ENCODE measurements at places on chromosomes 1 and 21.

DNA sequence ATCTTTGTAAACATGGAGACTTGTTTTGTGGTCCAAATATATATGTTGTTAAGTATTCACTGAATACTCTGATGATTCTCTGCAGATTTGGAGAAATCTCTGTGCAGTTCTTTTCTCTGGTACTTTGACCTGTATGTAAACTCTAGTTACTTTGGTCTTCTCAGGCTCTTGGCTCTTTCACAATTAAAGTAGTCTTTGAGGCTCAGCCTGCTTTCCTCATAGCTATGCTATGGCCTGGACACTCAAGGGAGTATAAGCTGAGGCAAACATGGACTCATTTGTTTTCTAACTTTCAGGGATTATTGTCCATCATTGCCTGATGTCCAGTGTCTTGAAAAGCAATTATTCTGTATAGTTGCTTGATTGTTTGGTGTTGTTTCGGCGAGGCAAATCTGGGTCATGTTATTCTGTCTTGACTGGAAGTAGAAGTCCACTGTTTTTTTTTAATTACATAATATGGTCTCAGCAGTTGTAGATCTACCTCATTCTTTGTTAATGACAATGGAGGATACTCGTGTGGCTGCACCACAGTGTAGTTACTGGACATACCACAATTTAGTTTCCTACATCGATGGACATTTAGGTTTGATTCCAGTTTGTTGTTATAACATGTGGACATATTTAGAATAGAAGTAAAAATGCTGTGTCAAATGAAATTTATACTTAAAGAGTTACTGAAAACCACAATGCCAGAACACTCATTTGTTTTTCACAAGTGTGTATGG is 9.2 kb downstream of the PTBP2 start:
- DNase-seq = no peak

DNA sequence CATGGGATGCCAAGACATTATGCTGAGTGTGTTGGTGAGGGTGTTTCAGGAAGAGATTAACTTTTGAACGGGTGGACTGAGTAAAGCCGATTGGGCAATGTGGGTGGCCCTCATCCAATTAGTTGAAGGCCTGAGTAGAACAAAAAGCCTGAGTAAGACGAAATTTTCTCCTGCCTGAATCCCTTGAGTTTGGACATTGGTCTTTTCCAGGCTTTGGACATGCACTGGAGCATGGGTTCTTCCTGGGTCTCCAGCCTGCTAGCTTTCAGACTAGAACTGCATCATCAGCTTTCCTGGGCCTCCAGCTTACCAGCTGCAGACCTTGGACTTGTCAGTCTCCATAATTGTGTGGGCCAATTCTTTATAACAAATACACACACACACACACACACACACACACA is 63.6 kb downstream of the NIBAN1 start:
- DNase-seq = no peak

DNA sequence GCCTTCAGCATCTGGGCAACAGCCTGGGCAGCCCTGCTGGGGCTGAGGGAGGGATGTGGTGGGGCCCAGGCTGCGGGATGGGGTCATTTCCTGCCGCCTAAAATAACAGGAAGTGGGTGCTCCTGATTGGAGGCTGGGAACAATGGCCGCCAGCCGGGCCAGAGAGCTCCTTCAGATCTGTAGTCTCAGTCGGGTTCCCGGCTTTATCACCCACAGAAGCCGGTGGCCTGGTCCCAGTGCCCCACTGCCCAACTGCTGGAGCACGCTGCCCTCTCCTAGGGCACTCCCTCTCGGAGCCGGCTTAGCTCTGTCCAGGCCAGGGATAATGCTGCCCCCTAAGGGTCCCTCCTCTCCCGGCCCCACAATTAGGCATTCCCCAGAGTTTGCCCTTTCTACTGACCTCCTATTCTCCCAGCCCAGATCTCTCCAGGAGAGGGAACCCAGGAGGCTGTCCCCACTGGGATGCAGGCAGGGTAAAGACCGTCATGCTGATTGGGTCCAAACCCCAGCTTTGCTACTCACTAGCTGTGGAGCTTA is 5.1 kb downstream of the MAP7D1 start:
- DNase-seq = peak; percentile 39

DNA sequence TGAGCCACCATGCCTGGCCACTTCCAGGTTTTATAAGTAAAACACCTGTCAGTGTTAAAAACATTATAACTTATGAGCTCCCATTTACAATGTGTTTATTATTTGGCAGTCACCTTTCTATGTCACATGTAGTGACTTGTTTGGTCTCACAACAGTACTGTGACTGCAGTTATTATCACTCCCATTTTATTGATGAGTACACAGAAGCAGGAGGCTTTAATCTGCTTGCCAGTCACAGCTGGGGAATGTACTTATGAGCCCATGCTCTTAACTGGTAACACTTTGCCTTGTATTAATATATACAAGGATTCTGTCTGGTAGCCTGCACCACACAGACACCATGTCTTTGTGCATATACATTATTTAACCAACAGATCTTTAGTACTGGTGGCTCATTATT is 31.1 kb upstream of the BACH1 start:
- DNase-seq = no peak

DNA sequence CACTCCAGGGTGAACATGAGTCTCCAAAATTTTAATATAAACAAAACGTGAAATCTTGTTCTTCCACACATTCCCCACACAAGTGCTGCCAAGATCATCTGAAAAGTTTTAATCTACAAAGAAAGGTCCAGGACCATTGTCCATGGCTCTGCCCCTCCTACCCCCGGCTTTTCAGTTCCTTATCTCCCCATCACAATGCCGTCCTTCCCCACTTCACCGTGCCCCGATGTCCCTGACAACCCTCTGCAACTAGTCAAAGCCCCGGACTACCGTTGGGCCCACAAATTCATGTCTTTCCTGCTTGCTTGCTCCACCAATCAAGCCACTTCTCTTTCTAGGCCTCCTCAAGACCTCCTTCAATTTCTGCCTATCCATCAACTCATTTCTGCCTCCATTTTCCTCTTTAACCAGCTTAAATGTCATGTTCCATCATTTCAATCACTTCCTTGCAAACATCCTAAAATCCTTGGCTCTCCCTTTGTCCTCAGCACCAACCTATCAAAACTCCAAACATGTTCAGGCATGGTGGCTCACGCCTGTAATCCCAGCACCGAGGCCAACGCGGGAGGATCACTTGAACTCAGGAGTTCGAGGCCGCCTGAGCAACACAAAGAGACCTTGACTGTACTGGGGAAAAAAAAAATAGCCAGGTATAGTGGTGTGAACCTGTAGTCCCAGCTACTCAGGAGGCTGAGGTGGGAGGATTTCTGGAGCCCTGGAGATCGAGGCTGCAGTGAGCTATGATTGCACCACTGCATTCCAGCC is 14.0 kb upstream of the BMP8B start:
- no peak for DNase-seq

- DNase-seq = no peak
Measured at GRCh38 chr1:205396967-205397616, 24.8 kb downstream of the LEMD1 start.

DNA sequence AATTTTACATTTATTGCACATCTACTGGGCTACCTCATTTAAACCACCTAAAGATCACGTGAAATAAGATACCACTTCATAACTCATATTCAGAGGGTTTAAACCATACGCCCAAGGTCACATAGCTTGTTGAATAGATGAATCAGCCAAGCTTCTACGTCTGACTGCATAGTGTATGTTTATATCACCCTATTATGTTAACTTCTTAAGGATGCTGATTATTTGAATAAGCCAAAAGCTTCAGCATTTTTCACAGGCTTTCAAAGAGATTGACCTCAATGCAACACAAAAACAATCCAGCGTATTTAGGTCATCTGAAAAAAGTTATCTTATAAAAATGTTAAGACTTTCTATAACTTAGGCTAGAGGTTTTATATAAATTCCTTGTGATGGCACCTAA is 373.8 kb downstream of the TGFB2 start:
- no peak for DNase-seq

DNA sequence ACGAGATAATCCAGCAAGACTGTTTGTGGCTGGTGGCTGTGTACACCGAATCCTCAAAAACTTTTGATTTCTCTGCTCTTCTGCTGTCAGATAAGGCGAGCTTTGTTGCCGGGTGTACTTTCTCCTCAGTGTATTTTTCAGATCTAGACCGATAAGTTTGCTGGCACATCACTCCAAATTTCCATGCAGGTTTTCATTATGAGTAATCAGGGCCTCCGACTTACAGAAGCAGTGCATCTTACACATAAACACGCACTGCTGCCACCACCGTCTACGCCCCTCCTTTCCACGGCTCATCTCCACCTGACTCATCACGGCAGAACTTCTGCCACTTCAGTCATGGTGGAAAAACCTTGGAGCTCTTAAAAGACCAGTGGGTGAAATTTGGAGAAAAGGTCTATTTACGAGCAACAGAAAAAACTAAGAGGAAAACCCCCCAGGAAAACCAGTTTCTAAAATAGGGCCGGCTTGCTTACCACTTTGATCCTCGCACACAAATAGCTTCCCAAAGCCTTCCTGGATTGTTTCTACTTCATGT is 7.7 kb downstream of the ZBTB21 start:
- DNase-seq = peak; percentile 65

- DNase-seq = no peak
Measured at GRCh38 chr21:32307706-32308105, 9.1 kb downstream of the MRAP start.

DNA sequence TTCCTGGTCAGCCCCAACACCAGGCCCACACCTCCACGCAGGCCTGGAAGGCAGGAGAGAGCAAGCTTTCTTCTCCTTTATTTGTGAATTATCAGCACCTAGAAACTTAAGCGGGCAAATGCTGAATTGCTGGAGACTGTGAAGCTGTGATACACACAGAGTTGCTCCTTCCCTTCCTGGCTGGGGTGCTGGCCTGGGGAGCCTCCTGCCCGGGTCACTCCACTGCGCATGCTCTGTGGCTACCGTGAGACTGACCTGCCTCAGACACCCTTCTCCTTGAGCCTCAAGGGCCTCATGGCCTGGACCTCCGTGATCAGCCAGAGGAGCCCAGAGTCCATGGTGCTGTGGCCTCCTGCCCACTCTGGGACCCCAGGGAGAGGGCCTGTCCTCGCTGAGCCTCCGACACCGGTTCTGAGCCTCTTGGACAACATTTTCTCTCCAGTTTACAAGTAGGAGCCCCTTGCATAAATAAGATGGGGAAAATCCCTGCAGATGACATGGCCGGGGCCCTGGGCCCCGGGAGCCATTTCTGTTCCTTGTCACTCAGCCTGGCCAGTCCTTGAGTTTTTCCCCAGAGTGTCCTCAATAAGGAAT is 18.0 kb downstream of the AGPAT3 start:
- no peak for DNase-seq

DNA sequence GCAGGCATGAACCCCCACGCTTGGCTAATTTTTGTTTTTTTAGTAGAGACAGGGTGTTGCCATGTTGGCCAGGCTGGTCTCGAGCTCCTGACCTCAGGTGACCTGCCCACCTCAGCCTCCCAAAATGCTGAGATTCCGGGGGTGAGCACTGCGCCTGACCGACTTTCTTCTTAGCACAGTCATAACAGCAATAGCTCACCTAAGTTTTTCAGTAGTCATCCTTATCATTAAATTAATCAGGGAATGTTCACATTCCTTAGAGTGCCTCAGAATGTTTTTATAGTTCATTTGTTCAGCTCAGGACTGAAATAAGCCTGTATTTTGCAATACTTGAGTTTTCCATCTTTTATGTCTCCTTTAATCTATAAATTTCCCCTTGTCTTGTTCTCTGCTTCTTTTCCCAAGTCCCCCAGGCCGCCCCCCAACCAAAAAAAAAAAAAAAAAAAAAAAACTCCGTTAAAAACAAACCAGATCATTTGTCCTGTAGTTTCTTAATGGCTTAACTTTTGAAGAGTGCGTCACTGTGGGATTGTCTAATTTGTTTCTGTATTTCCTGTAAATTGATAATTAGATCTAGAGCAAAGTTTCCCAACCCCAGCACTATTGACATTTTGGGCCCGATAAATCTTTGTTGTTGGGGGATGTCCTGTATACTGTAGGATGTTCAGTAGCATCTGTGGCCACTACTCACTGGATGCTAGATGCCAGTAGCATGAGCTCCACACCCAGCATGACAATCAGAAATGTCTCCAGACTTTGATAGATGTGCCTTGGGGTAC is 120.7 kb downstream of the ITSN1 start:
- DNase-seq = no peak

DNA sequence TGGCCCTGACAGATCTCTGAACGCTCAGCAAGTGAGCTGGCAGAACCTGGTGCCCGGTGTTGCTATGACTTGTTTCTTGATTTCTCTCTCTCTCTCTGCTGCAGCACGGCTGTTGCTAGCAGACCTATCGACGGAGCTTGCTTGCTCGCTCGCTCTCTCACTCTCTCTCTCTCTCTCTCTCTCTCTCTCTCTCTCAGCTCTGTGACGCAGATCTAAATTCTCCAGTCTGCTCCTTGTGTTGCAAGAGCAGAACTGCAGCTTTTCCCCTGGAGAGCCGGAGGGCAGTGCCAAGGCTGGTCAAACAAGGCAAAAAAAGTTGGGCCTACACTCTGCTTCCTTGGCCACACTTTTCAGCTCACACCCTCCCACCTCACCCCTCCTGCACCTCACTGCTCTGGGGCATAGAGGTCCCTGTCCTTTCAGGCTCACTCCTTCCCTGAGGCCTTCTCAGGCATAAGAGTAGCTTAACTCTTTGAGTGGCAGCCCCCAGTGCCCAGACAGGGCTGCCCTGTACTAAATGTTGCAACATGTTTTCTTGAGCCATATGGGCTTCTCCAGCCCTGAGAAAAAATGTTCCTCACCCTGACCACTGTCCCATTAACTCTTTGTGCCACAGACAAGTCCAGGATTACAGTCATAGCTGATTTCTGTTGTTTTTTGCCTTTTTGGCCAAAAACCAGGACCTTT is 72.2 kb downstream of the CD46 start:
- peak; percentile 75 for DNase-seq

- DNase-seq = no peak
Measured at GRCh38 chr1:159090286-159091179, 14.0 kb upstream of the AIM2 start.

- DNase-seq = no peak
Measured at GRCh38 chr1:67753776-67754525, 69.0 kb downstream of the GADD45A start.

- no peak for DNase-seq
Measured at GRCh38 chr1:235424092-235424491, 56.9 kb downstream of the TBCE start.

DNA sequence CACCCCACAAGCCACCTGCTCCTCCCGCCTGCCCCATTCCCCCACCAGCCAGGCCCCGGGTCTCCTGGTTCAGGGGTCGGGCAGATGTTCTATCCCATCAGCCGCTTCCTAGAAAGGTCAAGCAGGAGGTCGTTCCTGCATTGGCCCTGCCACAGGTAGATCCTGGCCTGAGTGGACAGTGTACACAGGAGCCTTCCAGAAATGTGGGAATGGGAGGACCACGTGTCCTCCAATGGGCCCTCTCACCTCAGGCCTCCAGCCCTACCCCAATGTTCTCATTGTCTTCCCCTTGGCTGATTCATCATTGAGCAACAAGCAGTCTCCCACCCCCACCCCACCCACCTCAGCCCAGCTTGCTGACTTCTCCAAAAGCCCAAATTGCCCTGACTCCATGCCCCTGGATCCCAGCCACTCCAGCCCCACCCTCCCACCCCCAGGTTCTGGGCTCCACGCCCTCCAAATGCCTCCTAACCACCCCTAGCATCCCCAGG is 2.1 kb downstream of the S100A16 start:
- DNase-seq = no peak

- DNase-seq = no peak
Measured at GRCh38 chr1:47650205-47650604, 212.4 kb downstream of the FOXD2 start.
